GM12878 (cell line): ENCODE measurements at places on chromosomes 12 and 14. TPM values are rescaled to one million over a fixed set of nuclear protein-coding genes. Genes with fewer than 3 reads are reported as not detected.

DNA sequence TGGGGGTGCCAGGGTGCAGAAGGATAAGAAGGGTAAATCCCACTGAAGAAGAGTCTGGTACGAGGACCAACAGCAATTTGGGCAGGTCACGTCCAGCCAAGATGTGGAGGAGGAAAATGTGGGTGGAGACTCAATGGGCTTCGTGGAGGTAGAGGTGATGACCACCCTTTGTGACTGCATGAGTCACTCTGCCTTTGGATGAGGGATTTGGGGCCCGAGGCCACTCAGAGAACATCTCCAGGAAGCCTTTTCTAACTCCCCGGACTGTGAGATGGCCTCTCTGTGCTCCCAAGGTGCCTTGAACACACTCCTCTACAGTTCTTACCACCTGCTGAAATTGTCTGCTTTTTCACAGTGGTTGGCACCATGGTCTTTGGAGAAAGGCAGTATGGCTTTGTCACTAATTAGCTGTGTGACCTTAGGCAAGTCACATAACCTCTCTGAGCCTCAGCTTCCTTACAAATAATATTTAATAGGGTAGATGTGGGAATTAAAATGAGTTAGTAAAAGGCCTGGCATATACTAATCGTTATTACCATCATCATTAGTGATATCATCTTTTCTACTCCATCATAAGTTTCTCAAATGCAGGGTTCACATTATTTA is 67.0 kb upstream of the ARHGAP5 start:
- no peak overlapping the region for H3K4me3 ChIP-seq
- no peak for DNase-seq
- no peaks in the 10 kb centered on the region for H3K36me3 ChIP-seq
- H3K27me3 ChIP-seq: no peaks in the 10 kb centered on the region
- H3K4me1 ChIP-seq: no peaks in the 10 kb centered on the region

GRCh38 chr12:69497308-69498026 is 27.3 kb downstream of the FRS2 start:
- peak overlapping the region; percentile 55; the same call in 1 of the 2 replicates for H3K4me3 ChIP-seq
- peak overlapping the region; percentile 72 for H3K27ac ChIP-seq
- no peaks in the 10 kb centered on the region for H3K27me3 ChIP-seq

Gene SLC5A8
- total RNA-seq: not detected in 2 replicates

Gene DCAF5
- 30.1 and 31.1 TPM in 2 replicates for total RNA-seq

- DNase-seq: no peak
- no peaks in the 10 kb centered on the region for H3K36me3 ChIP-seq
- peaks cover 10% of the 10 kb centered on the region for H3K4me1 ChIP-seq
- H3K27me3 ChIP-seq: no peaks in the 10 kb centered on the region
- peak overlapping the region; percentile 90 for H3K27ac ChIP-seq
These were observed 788 bp downstream of the DDHD1 start for GRCh38 chr14:53152184-53152886.

Gene MYL2
- total RNA-seq: 0.77 and 0.82 TPM in 2 replicates

GRCh38 chr12:3991798-3992580 is 118.8 kb upstream of the PARP11 start:
- no peaks in the 10 kb centered on the region for H3K36me3 ChIP-seq
- H3K27ac ChIP-seq: no peak overlapping the region
- no peak overlapping the region for H3K4me3 ChIP-seq

GRCh38 chr12:16939871-16940306 is 333.9 kb upstream of the LMO3 start:
- no peak overlapping the region for H3K4me3 ChIP-seq
- no peaks in the 10 kb centered on the region for H3K27me3 ChIP-seq
- H3K27ac ChIP-seq: no peak overlapping the region
- H3K4me1 ChIP-seq: no peaks in the 10 kb centered on the region

GRCh38 chr12:104292872-104293794 is 10.4 kb upstream of the EID3 start:
- DNase-seq: no peak
- no peak overlapping the region for H3K27ac ChIP-seq
- H3K4me3 ChIP-seq: no peak overlapping the region

Gene KLRK1
- total RNA-seq: 0.64 and 1.2 TPM in 2 replicates

GRCh38 chr12:8461426-8461825 is 5.7 kb downstream of the CLEC6A start:
- H3K27ac ChIP-seq: no peak overlapping the region
- H3K36me3 ChIP-seq: no peaks in the 10 kb centered on the region
- no peak overlapping the region for H3K4me3 ChIP-seq
- H3K27me3 ChIP-seq: no peaks in the 10 kb centered on the region
- no peak for DNase-seq
- no peaks in the 10 kb centered on the region for H3K4me1 ChIP-seq

Gene CFAP54
- 0.56 and 1.2 TPM in 2 replicates for total RNA-seq
